CD8-positive, alpha-beta T cell (primary cell): ENCODE measurements at places on chromosomes 5 and 9.

DNA sequence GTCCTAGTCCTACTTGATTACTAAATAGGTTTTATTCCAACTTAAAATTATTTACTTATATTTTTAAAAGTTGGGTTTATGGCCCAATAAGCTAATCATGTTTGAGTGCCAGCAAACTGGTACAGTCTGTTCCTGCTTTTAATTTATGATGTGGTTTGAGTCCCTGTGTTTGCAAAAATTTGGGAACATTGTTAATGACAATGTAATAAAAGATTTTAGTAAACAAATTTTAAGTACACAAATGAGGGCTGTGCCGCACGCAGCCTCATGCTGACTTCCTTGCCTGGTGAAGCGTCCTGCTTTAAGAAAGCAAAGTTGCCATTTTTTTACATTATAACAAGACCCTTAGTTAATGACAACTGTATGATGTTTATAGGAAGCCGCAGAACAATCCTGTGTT is 96.8 kb upstream of the MAP1B start:
- DNase-seq: no peak

GRCh38 chr5:156598964-156599363 is 251.1 kb upstream of the PPP1R2B start:
- DNase-seq: no peak

GRCh38 chr9:8605096-8605495 is 805.5 kb upstream of the DMAC1 start:
- DNase-seq: no peak

GRCh38 chr9:4615251-4615650 is 46.8 kb upstream of the PLPP6 start:
- DNase-seq: no peak

GRCh38 chr5:119370486-119370885 is 14.7 kb downstream of the TNFAIP8 start:
- DNase-seq: no peak

DNA sequence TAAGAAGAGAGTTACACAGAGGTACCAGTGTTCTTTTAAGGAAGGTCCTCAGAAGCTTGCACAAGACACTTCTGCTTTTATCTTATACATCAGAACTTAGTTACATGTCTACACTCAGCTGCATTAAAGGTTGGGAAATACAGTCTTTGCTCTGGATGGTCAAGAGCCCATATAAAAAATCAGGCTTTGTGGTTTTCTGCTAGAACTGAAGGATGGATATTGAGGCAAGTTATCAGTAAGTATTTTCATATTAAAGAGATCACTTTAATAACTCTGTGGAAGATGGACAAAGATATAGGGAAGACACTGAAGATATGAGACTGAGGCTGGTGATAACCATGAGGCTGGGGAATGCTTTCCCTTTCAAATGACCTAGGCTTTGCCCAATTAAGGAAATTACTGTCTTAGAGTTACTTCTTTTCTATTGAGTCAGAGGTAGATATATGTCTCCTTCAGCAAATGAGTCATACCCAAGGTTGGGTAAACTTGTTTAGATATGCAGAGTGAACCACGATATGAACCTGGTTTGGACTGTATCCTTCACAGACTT is 87.0 kb upstream of the TNC start:
- no peak for DNase-seq

GRCh38 chr9:127099664-127100063 is 22.8 kb downstream of the ANGPTL2 start:
- no peak for DNase-seq

DNA sequence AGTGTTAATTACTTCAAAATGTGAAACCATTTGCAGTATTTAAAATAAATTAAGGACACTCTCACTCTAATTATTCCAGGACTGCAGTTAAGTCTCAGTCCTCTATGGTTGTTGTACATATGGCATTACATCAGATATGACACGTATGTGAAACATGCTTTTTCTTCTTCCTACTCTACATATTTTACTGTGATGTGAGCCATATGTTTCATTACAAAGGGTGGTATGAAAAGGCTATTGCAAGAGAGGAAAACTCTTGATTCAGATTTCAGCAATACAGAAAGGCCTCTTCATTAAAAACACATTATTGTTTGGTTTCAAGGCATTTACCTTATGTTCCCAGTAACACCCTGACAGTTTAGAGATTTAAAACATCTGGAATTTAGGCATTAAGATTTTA is 964.5 kb upstream of the DMAC1 start:
- DNase-seq: no peak

- no peak for DNase-seq
These were observed 165.0 kb downstream of the FBXL17 start for GRCh38 chr5:108216890-108217289.

DNA sequence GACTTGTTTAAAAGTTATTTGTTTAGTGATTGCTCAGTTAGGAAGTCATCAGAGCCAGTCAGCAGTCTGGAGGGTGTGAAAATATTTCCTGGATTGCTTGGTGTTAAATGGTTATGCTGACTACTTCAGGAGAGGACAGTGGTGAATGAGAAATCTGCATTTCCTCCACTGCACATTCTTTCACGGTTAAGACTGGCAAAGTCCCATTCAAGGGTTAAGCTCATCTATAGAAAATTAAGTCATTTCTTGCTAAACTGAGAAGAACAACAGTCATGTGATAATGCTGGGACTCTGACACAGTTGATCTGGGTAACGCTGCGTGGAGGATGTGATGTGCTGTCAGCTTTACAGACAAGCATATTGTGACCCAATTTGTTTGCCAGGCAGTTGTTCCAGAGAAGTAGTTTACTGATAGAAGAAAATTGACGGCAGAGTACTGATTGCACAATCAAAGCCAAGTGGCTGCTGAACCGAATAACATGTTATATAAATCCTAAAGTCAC is 80.4 kb downstream of the GRAMD2B start:
- no peak for DNase-seq

DNA sequence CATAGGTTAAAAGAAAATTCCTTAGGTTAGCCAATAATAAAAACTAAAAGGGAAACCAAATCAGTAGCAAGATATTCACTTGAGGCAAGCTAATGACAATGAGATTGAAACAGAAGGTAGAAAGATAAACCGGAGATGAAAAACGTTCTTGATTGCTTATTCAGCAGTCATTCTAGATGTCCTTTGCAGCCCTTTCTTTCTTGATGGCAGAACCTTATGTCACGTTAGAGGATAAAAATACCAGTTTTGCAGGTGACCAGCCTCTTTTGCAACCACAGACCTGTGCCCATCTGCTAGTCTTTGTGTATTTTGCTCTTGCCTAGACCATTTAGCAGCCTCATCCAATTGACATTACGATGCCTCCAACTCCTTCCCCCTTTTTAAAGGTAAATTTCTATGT is 337.8 kb downstream of the DMAC1 start:
- no peak for DNase-seq

GRCh38 chr9:128321879-128322403 is 306 bp downstream of the TRUB2 start:
- DNase-seq: no peak

- DNase-seq: no peak
These were observed 27.8 kb downstream of the ZCCHC7 start for GRCh38 chr9:37148181-37148580.
